ENCODE measurements at places on chromosomes 4 and X. TPM values are rescaled to one million over a fixed set of nuclear protein-coding genes. Genes with fewer than 3 reads are reported as not detected.

The GRIA2 gene
- total RNA-seq, result not detected

The KLB gene
- total RNA-seq, result not detected

The MTTP gene
- total RNA-seq, result 3.7 TPM

The FOXP3 gene
- not detected for total RNA-seq

The SLIT2 gene
- total RNA-seq, result 6.0 TPM

The NXF2 gene
- total RNA-seq, result not detected

The PALLD gene
- total RNA-seq, result 871 TPM

The MAGEC2 gene
- not detected for total RNA-seq

The RPA4 gene
- not detected for total RNA-seq

The CYTL1 gene
- total RNA-seq, result 0.47 TPM

The MTNR1A gene
- not detected for total RNA-seq

The ZIC3 gene
- total RNA-seq, result not detected

The FGF13 gene
- total RNA-seq, result 1.7 TPM

The DCAF4L1 gene
- total RNA-seq, result 0.19 TPM

The SPANXN3 gene
- total RNA-seq, result not detected

The EDA gene
- total RNA-seq, result 7.3 TPM

The TREX2 gene
- not detected for total RNA-seq

The NLRP2B gene
- total RNA-seq, result not detected

The CENPE gene
- total RNA-seq, result 0.85 TPM
